ENCODE measurements at places on chromosomes 2 and 18. TPM values are rescaled to one million over a fixed set of nuclear protein-coding genes. Genes with fewer than 3 reads are reported as not detected.

Gene MC5R
- total RNA-seq = not detected

Gene CYS1
- total RNA-seq = 2.0 TPM

Gene GPAT2
- 4.0 TPM for total RNA-seq

Gene ASPRV1
- total RNA-seq = 0.13 TPM

Gene GRHL1
- 0.55 TPM for total RNA-seq

Gene ACMSD
- total RNA-seq = not detected

Gene GCA
- not detected for total RNA-seq

Gene REG3A
- not detected for total RNA-seq

Gene DES
- total RNA-seq = 0.39 TPM

Gene MOGAT1
- total RNA-seq = not detected

Gene POMC
- total RNA-seq = not detected

Gene TCF7L1
- total RNA-seq = 9.1 TPM

Gene RESP18
- total RNA-seq = not detected

- H3K27ac ChIP-seq = no peak overlapping the region
- H3K4me3 ChIP-seq = no peak overlapping the region
- peaks cover 20% of the 10 kb centered on the region for H3K27me3 ChIP-seq
- no peak for DNase-seq
- H3K36me3 ChIP-seq = no peaks in the 10 kb centered on the region
These were observed 15.5 kb upstream of the ATG16L1 start for GRCh38 chr2:233235977-233236376.

DNA sequence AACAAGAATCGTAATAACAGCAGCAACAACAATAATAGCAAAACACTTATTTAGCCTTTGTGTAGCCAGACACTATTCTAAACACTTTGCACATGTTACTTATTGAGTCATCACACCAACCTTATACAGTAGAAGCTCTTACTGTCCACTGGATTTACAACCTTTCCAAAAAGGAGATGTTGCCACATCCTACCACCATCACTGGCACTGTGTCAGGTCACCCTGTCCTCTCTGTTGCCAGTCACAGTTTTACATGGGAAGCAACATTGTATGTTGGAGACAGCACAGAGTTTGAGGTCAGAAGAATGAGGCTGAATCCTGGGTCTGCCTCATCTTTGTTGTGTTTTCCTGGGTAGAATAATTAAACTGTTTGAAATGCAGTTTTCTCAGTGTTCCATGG lies 201.4 kb upstream of the EPAS1 start:
- DNase-seq = peak; percentile 66
- no peaks in the 10 kb centered on the region for H3K27me3 ChIP-seq
- H3K36me3 ChIP-seq = peaks cover 49% of the 10 kb centered on the region
- H3K4me3 ChIP-seq = no peak overlapping the region
- H3K27ac ChIP-seq = peak overlapping the region; percentile 79

DNA sequence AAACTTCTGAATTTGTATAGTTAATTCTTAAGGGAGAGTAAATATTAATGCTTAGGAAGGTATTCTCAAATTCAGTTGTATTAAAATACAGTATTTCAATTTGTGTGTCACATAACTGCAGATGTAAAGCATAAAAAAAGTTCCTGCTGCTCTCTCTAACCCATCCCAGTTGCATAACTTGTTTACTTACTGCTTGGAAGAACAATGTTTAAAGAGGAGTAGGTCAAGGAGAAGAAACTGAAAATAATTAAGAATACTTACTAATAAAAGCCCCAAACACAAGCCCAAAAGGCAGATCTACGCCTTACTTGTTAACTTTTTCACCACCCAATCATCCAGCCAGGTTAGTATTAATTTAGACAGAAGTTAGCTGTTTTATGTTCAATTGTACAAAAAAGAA lies 81.2 kb downstream of the ORC4 start:
- no peaks in the 10 kb centered on the region for H3K36me3 ChIP-seq
- H3K27me3 ChIP-seq = no peaks in the 10 kb centered on the region
- H3K4me1 ChIP-seq = no peaks in the 10 kb centered on the region
- no peak for DNase-seq
- no peak overlapping the region for H3K27ac ChIP-seq

- H3K27ac ChIP-seq = no peak overlapping the region
- no peaks in the 10 kb centered on the region for H3K4me1 ChIP-seq
- no peak overlapping the region for H3K4me3 ChIP-seq
These were observed 68.1 kb upstream of the ZNF804A start for GRCh38 chr2:184530239-184530638.

DNA sequence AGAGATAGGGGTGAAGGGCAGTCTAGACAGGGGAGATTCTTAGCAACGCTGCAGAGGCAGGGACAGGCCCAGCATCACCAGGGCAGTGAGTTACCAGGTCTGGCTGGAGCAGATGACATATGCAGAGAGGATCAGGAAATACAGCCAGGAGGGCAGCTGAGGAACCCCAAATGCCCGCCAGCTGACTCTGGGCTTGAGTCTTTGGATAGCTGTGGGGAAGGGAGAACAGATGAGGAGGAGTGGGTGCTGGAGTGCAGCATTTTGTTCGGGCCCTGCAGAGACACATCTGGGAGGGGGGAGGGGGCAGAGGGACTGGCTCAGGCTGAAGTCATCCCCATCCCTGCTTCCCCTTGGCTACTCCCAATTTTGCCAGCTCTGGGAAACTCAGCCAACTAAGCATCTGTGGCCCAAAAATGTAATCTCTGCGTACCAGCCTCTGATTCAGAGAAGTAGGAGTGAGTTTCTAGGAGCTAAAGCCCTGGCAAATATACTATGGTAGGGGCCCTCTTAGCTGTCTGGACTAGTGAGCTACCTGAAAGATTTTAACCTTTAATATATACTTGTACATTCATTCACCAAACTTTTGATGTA lies 214.5 kb downstream of the ZBTB7C start:
- H3K4me3 ChIP-seq = no peak overlapping the region
- H3K4me1 ChIP-seq = no peaks in the 10 kb centered on the region
- H3K27ac ChIP-seq = no peak overlapping the region
- H3K36me3 ChIP-seq = no peaks in the 10 kb centered on the region
- no peak for DNase-seq

- no peaks in the 10 kb centered on the region for H3K4me1 ChIP-seq
- DNase-seq = no peak
- no peak overlapping the region for H3K27ac ChIP-seq
- H3K36me3 ChIP-seq = no peaks in the 10 kb centered on the region
- H3K27me3 ChIP-seq = peaks cover 41% of the 10 kb centered on the region
- no peak overlapping the region for H3K4me3 ChIP-seq
These were observed 67.7 kb downstream of the PDCL3 start for GRCh38 chr2:100630473-100630977.

DNA sequence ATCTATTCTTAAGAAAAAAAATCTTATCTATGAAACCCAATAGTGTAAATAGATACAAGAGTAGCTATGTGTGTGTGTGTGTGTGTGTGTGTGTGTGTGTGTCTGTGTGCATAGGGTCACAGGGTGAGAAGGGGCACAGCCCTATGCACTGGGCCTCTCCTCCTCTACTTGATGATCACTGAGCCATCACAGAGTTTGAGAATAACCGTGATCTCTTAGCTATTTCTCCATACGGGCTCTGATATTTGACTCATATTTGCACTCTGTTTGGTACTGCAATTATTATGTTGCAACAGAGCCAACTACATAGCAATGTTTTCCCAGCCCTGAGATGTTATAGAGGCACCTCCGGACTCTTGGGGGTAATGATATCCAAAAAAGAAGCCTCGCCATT lies 28.8 kb upstream of the SLC40A1 start:
- H3K4me1 ChIP-seq = peaks cover 46% of the 10 kb centered on the region
- H3K36me3 ChIP-seq = no peaks in the 10 kb centered on the region
- H3K4me3 ChIP-seq = no peak overlapping the region
- peak; percentile 19 for DNase-seq
- H3K27ac ChIP-seq = peak overlapping the region; percentile 1

DNA sequence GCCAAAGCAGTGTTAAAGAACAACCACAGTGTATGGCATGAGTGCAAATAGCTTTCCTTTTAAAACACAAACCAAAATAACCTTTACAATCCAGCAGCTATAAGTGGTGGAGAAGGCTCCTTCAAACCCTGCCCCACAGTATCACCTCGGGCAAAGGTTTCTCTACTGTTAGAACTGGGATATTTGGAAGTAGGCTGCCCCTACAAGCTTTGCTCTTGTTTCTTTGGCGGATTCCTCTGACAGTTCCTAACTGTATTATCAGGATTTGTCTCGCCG lies 214.8 kb downstream of the ZNF521 start:
- no peaks in the 10 kb centered on the region for H3K4me1 ChIP-seq
- H3K4me3 ChIP-seq = no peak overlapping the region
- H3K36me3 ChIP-seq = no peaks in the 10 kb centered on the region

- H3K4me3 ChIP-seq = peak overlapping the region; percentile 59
- no peaks in the 10 kb centered on the region for H3K36me3 ChIP-seq
These were observed 20.8 kb upstream of the TMX3 start for GRCh38 chr18:68735483-68736343.

DNA sequence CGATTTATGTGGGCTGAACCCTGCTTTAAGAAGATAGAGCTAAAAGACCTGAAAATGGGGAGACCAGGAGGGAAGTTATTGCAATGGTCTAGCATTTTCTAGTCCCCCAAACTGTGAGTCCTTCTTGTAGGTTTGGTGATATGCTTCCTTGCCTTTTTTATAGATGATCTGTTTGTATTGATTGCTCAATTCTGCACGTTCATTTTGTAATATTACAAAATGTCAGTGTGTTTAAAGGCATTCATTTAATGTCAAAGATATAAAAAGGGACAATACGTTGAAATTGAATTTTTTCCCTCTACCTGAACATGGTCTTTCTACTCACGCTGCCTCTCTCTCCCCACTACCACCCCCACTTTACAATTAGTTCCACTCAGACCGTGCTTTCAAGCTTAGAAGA lies 5.6 kb upstream of the FIGN start:
- no peaks in the 10 kb centered on the region for H3K36me3 ChIP-seq
- no peak for DNase-seq
- no peak overlapping the region for H3K27ac ChIP-seq
- no peaks in the 10 kb centered on the region for H3K4me1 ChIP-seq
- no peaks in the 10 kb centered on the region for H3K27me3 ChIP-seq

- peak overlapping the region; percentile 95 for H3K27ac ChIP-seq
- H3K36me3 ChIP-seq = no peaks in the 10 kb centered on the region
- no peaks in the 10 kb centered on the region for H3K27me3 ChIP-seq
- peaks cover 56% of the 10 kb centered on the region for H3K4me1 ChIP-seq
These were observed 98.6 kb downstream of the KCNS3 start for GRCh38 chr2:17976871-17977746.

DNA sequence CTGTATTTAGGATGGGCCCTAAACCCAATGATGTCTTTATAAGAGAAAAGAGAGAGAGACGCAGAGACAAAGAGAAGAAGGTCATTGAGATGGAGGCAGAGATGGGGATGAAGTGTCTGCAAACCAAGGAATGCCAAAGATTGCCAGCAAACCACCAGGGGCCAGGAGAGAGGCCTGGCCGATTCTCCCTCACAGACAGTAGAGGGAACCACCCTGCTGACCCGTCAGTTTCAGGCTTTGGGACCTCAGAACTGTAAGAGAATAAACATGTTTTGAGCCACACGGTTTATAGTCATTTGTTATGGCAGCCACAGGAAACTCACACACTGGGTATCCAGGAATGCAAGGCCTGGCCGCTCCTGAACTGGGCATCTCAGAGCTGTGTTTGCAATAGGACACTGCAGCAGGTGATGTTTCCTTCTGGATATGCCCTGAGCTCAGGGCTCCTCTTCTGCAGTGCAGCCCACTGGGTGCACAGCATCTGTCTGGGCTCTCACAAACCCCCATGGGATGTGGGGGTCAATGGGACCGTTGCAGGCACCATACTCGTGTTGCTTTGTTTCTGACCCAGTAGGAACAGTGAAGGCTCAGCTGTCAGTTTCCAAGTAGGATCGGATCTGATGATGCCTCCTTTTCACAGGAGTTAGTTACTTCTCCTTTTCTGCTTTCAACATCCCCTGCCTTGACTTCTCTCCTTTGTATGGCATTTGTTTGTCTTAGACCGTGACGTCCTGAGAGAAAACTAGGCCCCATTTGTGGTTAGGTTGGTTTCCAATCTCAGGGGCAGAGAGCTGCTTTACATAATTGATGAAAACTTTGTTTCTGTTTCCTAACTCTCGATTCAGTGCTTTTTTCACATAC lies 20.8 kb downstream of the PTPN18 start:
- DNase-seq = no peak
- H3K27ac ChIP-seq = no peak overlapping the region
- H3K4me3 ChIP-seq = no peak overlapping the region
- peaks cover 24% of the 10 kb centered on the region for H3K36me3 ChIP-seq

DNA sequence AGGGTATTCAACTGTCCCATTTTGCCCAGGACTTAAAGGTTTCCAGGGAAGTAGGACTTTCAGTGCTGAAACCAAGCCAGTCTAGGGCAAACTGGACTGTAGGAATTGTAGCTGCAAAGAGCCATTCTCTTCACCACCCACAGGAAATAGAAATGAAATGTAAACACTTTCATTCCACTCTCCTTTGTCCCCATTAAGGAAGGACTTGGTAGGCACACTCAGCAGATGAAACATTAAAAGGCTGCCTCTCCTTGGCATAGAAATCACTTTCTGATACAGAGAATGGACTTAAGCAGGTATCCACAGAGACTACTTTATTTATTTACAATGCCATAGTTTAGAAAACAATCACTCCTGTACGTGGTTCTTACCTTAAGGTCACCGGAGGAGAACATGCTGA lies 102.9 kb upstream of the CCDC195 start:
- 0 out of 2 replicates have a peak, but pooled peaks cover 1% of the 10 kb centered on the region for H3K27me3 ChIP-seq
- peak overlapping the region; percentile 48 for H3K4me3 ChIP-seq
- H3K27ac ChIP-seq = peak overlapping the region; percentile 73
- H3K36me3 ChIP-seq = peaks cover 64% of the 10 kb centered on the region
- peaks cover 47% of the 10 kb centered on the region for H3K4me1 ChIP-seq

DNA sequence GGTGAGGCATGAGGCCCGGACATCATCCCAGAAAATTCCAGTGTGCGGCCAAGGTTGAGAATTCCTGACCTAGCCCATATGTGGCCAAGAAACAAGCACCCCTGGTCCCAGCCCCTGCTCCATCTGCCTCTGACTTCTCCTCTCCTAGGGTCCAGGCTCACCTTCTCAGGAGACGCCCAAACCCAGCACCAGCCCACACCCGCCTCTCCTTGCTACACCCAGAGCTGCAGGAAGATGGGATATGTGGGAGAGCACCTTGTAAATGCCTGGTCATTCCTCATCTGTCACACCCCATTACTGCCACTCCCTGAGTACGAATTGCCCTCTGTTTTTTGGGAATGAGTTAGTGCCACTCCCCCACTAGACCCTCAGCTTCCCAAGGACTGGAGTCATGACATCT lies 7.3 kb upstream of the ATP6V1B1 start:
- H3K4me1 ChIP-seq = no peaks in the 10 kb centered on the region
- no peaks in the 10 kb centered on the region for H3K36me3 ChIP-seq
- peaks cover 5% of the 10 kb centered on the region for H3K27me3 ChIP-seq
- H3K27ac ChIP-seq = no peak overlapping the region
- no peak overlapping the region for H3K4me3 ChIP-seq

DNA sequence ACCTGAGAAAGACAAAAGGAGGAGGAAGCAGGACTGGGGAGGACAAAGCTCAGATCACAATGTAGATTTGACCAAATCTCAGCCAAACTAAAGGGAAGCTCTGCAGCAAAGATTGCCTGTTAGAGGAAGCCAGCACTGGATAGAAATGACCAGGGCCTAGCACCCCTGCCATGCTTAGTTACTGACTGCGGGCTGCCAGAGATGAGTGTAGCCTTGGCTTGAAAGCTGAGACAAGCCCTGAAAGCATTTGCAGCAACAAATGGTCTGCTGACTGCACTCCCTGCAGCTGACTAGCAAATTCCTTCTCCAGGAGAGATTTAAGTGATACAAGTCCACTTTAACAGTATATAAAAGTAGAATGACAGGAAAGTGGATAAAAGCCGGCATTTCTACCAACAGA lies 140.9 kb upstream of the CRIM1 start:
- peaks cover 5% of the 10 kb centered on the region for H3K27me3 ChIP-seq
- no peak for DNase-seq
- no peaks in the 10 kb centered on the region for H3K36me3 ChIP-seq
- H3K4me1 ChIP-seq = no peaks in the 10 kb centered on the region
- no peak overlapping the region for H3K27ac ChIP-seq
